ENCODE measurements at places on chromosomes 3 and 15. TPM values are rescaled to one million over a fixed set of nuclear protein-coding genes. Genes with fewer than 3 reads are reported as not detected.

PLA2G4E gene
- not detected for total RNA-seq

ATRIP gene
- 7.7 TPM for total RNA-seq

SHC4 gene
- total RNA-seq = 1.1 TPM

TMEM45A gene
- 2.0 TPM for total RNA-seq

GP9 gene
- total RNA-seq = not detected

TMEM40 gene
- 0.25 TPM for total RNA-seq

NTRK3 gene
- total RNA-seq = 23.2 TPM

RBP2 gene
- total RNA-seq = not detected

SNX22 gene
- 1.3 TPM for total RNA-seq

PRKCI gene
- total RNA-seq = 17.2 TPM

DNAH12 gene
- 0.18 TPM for total RNA-seq

TMEM212 gene
- not detected for total RNA-seq

SEMA7A gene
- 1.1 TPM for total RNA-seq

ABI3BP gene
- 1.8 TPM for total RNA-seq

MAGI1 gene
- 4.6 TPM for total RNA-seq

GATA2 gene
- 4.4 TPM for total RNA-seq

CAMK2N2 gene
- total RNA-seq = 1.5 TPM

TMEM108 gene
- not detected for total RNA-seq

CFAP20DC gene
- 2.1 TPM for total RNA-seq

OGG1 gene
- 14.4 TPM for total RNA-seq

A4GNT gene
- total RNA-seq = not detected

KLHL40 gene
- total RNA-seq = not detected

CPNE9 gene
- total RNA-seq = not detected

ROPN1 gene
- total RNA-seq = not detected

PIGZ gene
- total RNA-seq = 1.7 TPM

ZBTB38 gene
- 69.1 TPM for total RNA-seq

LRRK1 gene
- 11.0 TPM for total RNA-seq

TICRR gene
- 10.1 TPM for total RNA-seq

SNTN gene
- total RNA-seq = not detected

NDUFB4 gene
- total RNA-seq = 206 TPM

AADAC gene
- total RNA-seq = 9.0 TPM

OR5K4 gene
- not detected for total RNA-seq

KIF15 gene
- 11.4 TPM for total RNA-seq

GOLGA6L7 gene
- not detected for total RNA-seq

APOD gene
- 1.2 TPM for total RNA-seq

KPNA1 gene
- 58.1 TPM for total RNA-seq

SKOR1 gene
- total RNA-seq = not detected

LRRC28 gene
- total RNA-seq = 14.6 TPM

LHFPL4 gene
- 0.07 TPM for total RNA-seq

UQCRC1 gene
- total RNA-seq = 157 TPM

LRTM1 gene
- total RNA-seq = not detected

PRSS50 gene
- not detected for total RNA-seq

FANCD2 gene
- 21.0 TPM for total RNA-seq

CHST14 gene
- 16.7 TPM for total RNA-seq

SLC6A1 gene
- total RNA-seq = 0.07 TPM

TMCO5A gene
- not detected for total RNA-seq

GPR149 gene
- total RNA-seq = not detected

IQCF5 gene
- total RNA-seq = not detected
